ENCODE measurements at places on chromosomes 4 and X.

GRCh38 chr4:94372228-94372978 lies 29.8 kb upstream of the HPGDS start:
- DNase-seq, result no peak

DNA sequence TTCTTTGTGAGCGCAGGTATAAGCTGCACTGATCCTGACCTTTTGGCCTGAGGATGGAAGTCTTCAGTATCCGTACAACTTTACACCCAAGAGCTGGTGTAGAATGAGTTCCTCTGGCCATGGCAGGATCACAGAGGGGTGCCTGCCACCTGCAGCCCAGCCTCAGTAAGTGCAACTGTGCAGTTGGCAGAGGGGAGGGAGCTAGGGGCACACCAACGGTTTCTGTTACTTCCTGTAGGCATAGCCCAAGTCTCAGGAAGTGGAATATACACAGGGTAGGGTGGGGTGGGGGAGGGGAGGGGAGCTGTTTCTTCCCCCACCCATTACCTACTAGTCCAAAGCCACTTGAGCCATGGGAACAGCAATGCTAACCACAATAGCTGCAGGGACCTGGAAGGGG lies 85.4 kb upstream of the GBA3 start:
- no peak for DNase-seq

GRCh38 chr4:15794905-15795304 lies 16.8 kb downstream of the CD38 start:
- no peak for DNase-seq

DNA sequence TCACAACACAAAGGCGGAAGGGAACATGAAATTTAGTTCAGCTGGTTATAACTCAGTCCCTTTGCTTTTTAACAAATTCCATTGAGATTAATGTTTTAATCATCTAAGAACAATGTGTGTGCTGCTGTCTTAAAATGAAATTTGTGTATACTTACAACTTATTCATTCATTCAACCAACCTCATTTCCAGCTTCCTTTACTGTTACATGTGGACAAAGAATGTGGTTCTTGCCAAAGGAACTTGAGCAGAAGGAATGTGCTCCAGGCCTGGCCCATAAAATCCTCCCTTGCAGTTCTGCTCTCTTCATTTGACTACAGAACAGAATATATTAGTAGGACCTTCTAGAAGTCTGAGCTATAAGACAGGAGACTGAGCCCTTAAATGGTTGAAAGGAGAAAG lies 176.8 kb upstream of the GLRA2 start:
- no peak for DNase-seq

DNA sequence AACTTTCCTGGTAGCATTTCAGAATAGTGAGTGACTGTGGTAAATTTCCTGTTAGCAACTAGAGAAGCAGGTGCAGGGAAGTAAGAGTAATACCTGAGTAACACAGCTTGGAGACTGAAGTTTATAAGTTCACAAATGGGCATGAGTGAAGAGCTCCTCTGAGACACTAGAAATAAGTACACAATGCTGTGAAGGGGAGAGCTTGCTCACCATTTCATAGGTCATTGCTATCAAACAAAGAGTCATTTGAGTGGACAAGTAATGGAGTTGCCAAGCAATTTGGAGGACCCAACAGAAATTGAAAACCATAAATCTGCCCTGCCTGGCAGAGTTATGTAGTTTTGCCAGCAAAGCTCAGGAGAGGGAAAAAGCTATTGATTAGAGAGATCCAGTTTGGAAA lies 523.6 kb downstream of the TRAM1L1 start:
- no peak for DNase-seq

- no peak for DNase-seq
Measured at GRCh38 chr4:173185847-173186510, 17.4 kb downstream of the GALNT7 start.

Measured in HS-5 (cell line).